ENCODE measurements at places on chromosomes 2 and 18.

GRCh38 chr2:24477229-24477628, 13.8 kb upstream of the NCOA1 start:
- no peak for DNase-seq

GRCh38 chr18:77103187-77103850, 29.3 kb downstream of the MBP start:
- no peak for DNase-seq

GRCh38 chr2:231429152-231429551, 33.6 kb downstream of the B3GNT7 start:
- no peak for DNase-seq

- DNase-seq = peak; percentile 47
These were observed 403 bp upstream of the CLUL1 start for GRCh38 chr18:596288-596881.

- no peak for DNase-seq
These were observed 41.3 kb downstream of the BCL11A start for GRCh38 chr2:60512062-60512622.

DNA sequence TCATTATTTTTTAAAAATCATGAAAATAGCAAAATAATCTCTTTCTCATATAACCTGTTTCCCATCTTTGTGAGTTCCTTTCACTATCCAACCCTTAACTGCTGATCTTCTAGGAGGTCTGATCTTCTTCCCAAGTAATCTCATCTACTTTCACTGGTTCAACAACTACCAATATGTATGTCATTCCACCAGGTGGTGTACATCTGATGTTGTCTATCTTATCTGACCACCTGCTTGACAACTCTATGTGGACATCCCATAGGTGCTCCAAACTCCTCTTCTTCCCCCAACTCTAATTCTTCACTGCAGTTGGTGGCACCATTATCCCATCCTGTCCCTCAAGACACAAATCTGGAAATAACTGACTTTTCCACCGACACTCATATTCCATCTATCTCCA, 62.5 kb downstream of the FAM228A start:
- DNase-seq = no peak

DNA sequence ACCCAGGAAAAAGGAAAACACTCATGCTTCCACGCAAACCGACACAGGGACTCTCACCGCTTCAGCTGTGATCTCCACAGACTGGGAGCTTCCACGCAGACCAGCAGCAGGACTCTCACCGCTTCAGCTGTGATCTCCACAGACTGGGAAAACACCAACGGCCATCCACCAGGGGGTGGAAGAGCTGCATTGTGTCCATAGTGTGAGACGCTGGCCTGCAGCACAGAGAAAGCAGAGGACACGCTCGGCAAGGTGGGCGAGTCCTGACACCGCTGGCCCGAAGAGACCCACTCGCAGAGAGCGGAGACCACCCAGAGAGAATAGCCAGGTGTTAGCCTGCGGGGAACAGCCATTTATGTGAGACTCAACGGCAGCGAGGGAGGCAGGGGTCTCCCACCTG, 42.5 kb upstream of the NFATC1 start:
- no peak for DNase-seq

GRCh38 chr2:208250388-208250787, 4.5 kb downstream of the IDH1 start:
- no peak for DNase-seq

DNA sequence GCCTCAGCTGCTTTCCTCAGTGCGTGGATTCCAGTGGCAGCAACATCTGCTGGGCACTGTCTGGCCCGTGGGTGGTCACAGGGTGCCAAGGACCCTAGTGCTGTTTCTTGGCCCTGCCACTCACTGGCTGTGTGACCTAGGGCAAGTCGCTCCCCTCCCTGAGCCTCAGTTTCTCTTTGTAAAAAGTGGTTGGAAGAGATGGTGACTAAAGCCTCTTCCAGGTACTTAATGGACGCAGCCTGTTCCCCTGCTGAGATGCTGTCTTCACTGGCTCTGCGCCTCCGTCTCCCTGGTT, 42.2 kb downstream of the ATOH8 start:
- no peak for DNase-seq

DNA sequence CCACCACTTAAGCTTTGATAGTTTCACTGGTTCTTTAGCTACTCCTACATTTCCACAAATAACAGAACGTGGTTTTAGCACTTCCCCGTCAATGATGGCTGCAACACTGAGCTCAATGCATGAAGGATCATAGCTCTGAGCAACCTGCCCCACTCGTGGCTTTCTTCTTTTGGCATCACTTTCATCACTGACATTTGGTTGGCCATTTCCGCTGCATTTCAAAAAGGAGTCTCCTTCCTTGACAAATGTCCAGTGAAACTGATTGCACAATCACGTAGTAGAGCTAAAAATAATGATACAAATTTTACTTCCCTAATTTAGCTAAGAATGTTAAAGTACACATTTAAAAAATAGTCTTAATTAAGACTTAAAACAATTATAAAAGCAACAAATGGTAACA, 205.2 kb upstream of the HDAC4 start:
- no peak for DNase-seq

- DNase-seq = no peak
These were observed 29.3 kb downstream of the COLEC11 start for GRCh38 chr2:3624059-3624794.

DNA sequence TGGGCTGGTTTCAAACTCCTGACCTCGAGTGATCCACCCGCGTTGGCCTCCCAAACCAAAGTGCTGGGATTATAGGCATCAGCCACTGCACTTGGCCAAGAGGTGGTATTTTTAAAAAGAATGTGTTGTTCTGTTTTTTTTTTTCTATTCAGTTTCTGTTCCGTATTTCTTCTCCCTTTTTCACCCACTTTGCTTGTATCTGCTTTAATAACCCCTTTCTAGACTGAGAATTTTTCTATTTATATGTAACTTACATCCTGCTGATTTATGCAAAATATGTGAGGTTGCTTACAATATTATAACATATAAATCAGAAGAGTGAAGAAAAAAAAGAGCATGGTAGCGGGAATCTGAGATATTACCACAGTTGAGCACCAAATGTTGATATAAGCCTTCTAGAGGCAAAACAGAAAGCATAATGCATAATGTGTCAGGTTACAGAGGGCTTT, 17.2 kb upstream of the LYPD6B start:
- no peak for DNase-seq

GRCh38 chr2:223856021-223856420, 18.6 kb upstream of the AP1S3 start:
- DNase-seq = no peak

GRCh38 chr2:146544701-146545100, 1300.1 kb upstream of the ACVR2A start:
- DNase-seq = no peak

- DNase-seq = no peak
These were observed 50.3 kb upstream of the TLK1 start for GRCh38 chr2:171210864-171211431.

DNA sequence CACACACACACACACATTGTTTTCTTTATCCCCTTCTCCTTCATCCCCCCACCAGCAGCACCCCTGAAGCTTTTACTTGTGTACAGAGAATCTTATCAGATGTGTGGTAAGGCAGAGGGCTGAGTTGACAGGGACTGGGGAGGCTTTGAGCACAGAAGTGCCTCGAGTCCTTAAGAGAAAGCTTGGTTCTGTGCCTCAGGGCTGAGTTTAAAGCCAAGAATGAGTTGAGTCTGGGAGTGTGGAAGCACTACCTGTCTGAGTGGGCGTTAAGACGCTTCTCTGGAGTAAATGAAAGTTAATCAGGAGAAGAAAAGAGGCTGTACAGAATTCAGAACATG, 2.7 kb downstream of the ID2 start:
- DNase-seq = peak; percentile 48

DNA sequence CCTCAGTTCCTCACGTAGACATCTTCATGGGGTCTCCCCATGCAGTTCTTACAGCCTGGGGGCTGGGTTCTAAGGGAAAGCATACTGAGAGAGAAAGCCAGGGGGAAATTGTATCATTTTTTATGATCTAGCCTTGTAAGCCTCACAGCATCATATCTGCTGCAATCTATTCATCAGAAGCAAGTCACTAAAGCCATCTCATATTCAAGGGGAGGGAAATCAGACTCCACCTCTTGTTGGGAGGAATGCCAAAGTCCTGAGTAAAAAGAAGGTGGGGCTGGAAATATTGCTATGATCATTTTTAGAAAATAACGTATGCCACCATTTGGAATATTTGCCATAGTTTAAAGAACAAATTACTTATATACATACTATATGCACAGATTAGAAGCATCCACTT, 304.6 kb downstream of the TXNL1 start:
- no peak for DNase-seq

DNA sequence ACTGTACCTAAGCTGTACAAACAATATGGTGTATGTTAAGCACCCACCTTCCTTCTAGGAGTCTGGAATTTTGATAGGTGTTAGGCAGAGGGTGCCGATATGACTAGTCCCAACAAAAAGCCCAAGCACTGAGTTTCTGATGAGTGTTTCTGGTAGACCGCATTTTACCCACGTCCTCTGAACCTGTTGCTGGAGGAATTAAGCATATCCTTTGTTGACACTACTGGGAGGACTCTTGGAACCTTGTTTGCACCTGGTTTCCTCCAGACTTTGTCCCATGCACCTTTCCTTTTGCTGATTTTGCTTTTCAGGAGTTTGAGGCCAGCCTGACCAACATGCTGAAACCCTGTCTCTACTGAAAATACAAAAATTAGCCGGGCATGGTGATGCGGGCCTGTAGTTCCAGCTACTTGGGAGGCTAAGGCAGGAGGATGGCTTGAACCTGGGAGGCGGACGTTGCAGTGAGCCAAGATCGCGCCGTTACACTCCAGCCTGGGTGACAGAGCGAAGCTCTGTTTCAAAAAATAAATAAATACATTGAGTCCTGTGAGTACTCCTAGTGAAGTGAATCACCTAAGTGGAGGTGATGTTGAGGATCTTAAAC, 11.4 kb upstream of the SPAST start:
- no peak for DNase-seq

DNA sequence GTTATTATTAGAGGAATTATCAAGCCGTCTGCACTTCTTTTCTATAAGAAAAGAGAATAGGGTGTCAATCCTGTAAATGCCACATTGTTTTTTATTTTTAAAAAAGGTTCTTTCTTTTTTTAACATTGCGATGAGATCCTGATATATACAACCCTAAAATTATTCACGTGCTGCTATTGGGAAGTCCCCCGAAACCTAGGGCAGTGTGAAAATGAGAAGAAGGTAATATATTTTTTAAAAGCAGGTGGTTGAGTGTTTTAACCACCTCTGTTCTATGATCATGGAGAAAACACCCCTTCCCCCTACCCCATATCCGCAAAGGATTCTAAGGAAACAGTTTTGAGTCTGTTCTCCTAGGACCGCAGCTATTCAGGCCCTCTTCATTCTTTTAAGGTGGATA, 94.5 kb upstream of the KLHL14 start:
- DNase-seq = no peak

GRCh38 chr2:47784352-47784851, 1.5 kb downstream of the MSH6 start:
- peak; percentile 66 for DNase-seq

DNA sequence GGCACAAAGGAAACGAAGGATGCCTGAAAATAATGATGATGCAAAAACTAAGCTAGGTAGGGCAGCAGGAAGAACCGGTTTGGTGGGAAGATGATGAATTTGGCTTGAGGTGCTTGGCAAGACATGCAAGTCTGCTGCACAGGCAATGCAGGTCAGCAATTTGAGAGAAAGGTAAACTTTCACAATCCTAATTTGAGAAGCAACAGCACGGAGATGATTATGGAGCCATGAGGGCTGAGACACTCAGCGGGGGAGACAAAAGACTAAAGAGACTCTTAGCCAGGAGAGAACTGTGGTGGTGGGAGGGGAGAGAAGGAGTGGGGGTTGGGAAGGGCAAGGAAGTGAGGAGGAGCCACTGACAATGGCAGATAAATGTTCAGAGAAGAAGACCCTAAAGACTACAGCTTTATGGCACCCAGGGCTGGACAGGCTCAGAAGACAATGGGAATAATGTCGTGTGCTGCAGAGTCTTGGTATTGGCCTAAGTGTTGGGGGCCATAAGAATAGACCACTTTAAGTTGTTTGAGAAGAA, 19.4 kb upstream of the RNF149 start:
- no peak for DNase-seq

GRCh38 chr2:172340394-172340793, 87.0 kb upstream of the ITGA6 start:
- no peak for DNase-seq

DNA sequence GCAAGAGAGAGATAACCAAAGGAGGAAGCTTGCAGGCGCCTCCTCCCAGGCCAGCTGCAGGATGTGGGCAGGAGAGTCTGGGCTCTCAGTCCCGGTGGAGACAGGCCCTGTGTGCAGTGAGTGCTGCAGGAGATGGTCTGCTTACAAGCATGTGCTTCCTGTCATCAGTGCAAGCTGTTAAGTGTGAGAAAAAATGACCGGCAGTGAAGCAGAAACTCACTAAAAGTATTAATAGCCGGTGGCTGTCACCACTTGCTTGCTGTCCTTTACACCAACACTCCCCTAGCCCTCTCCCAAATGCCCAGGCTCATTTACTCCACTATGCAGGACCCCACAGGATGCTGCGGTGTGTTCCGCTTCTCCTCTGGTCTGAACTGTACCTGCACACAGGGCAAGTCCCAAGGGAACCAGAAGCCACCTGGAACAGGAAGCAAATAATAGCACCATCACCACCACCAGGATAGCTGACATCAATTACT, 435.6 kb upstream of the HS6ST1 start:
- no peak for DNase-seq

DNA sequence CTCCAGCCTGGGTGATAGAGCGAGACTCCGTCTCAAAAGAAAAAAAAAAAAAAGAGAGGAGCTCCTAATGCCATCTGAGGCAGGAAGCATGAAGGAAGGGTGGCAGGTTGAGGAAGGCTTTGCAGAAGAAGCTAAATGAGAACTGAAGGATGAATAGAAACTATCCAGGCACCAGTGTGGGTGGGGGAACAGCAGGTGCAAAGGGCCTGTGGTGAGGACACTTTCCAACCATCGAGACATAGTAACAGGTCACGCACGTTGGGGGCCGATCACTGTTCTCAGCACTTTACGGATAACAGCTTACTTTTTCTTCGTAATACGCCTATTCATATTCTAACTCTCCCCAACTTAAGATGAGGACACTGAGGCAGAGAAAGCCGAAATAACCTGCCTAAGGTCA, 58.4 kb downstream of the NGEF start:
- no peak for DNase-seq

- no peak for DNase-seq
These were observed 61.2 kb upstream of the ATL2 start for GRCh38 chr2:38438133-38438882.

- no peak for DNase-seq
These were observed 53.5 kb downstream of the NXPH2 start for GRCh38 chr2:138726681-138727080.

DNA sequence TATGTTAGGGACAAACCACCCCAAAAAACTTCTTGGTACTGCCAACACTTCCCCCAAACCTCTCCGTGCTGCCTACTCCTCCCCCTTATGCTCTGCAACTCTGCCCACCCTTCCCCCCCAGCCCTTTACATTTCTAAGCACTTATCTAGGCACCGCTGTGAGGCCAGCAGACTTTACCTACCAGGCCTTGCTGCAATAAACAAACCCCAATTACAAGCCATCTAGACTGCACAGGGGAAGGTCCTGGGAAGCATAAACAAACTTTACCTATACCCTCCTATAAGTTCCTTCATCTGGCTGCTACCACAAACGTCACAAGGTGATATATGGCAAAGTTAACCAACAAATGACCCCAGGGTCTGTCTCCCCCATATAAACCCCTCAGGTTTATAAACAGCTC, 259.4 kb upstream of the GULP1 start:
- DNase-seq = no peak

- DNase-seq = no peak
These were observed 35.8 kb downstream of the PID1 start for GRCh38 chr2:229235131-229235914.

All from Caki2 (cell line).